ENCODE measurements at places on chromosomes 3 and 15.

DNA sequence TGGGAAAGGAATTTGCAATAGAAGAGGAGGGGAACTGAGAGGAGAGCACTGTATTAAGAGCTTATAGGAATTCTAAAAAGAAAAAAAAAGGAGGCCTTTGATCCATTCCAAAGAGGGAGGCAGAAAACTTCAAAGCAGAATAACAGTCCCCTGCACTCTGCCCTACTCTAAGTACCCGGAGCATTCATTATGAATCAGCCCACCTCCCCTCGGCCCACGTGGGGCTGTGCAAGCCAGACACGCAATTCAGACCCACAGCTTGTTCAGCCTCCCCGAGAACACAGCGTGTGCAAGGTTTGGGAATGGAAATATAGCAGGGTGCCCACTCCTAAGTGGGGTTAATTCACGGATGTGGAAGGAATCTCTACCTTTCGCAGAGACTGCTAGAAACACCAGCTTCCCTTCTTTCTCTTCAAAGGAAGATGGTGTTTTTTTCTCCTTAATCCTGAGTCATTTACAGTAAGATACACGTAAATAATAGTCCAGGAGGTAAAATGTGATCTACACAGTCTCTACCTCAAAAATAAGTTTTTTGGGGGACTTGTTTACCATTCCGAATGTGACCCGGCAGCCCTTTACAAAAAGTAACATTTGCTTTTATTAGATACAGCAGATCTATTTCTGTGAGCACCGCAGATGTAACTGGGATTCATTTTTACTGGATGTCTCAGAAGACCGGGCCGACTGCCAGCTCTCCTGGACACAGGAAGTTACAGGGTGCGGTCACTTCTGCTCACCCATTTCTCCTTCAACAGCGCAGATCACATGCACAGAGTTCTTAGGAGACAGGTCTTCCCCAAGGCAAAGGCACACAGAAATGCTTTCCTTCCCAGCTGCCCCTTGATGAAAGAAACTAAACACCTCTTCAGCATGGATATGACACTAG, 768.5 kb upstream of the CFAP20DC start:
- no peak for DNase-seq

DNA sequence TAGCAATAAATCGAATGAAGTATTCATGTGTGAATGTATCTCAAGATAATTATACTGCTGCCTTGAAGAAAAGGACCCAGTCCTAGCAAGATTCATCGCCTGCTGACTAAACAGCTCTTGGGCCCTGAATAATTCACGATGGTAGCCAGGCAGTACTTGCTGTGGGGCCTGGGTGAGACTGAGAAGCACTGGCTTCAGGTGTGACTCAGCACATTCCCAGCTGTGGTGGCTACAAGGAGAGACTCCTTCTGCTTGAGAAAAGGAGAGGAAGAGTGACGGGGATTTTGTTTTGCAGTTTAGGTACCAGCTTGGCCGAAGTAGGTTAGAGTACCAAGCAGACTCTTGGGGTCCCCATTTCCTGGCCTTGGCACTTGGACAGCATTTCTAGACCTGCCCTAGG, 47.6 kb upstream of the CD200R1L start:
- no peak for DNase-seq

- DNase-seq, result no peak
Measured at GRCh38 chr3:129052675-129053074, 7.9 kb upstream of the GP9 start.

DNA sequence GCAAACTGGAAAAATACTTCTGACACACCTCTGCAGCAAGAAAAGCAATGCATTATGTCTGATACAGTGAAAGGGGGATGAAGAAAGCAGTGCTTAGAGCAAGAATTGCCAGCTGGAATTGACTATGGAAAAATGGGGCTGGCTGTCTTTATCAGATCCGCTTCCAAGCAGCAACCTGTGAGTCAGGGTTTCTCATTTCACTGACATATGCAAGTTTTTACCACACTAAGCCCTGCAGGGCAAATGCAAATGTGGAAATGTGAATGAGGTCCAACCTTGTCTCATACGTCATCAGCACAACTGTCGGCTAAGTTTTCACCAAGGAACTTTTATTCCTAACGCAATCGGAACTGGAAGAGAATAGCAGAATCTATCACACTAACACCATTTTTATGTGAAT, 172.5 kb upstream of the GADL1 start:
- no peak for DNase-seq

GRCh38 chr3:111692593-111693552, 97.7 kb upstream of the ZBED2 start:
- no peak for DNase-seq

DNA sequence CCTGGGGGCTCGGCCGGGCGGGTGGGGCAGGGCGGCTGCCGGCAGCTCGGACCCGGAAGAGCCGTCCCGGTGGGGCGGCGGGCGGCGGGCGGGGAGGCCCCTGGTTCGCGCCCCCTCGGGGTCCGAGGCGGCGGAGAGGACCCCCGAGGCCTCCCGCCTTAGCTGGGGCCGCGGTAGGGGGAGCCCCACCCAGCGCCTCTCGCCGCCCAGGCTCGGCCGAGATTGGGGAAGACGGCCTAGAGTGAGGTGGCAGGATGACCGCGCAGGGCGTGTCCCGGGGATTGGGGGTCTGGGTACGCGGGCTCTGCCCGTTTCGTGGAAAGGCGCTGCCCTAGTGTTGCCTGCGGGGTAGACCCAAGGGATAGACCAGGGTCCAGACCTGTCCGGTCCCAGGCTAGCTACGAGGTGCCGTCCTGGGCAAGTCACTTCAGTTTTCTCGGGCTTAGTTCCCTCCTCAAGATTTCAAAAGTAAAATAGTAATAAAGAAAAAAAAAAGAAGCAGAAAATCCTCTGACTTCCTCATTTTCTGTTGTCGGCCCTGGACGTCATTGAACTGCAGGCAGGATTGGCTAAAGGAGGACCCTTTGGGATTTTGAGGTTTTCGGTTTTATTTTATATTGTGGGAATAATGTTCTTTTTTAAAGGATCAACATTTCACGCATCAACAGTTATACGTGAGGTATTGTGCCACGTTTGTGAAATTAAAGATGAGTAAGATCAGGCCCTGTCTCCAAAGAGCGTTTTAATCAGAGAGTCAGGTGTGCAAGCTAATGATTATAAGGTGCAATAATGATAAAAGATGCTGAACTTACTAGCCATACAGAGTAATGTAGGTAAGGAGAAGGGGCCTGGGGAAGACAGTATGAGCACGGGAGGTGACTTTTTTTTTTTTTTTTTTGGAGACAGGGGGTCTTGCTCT, 679 bp downstream of the IQGAP1 start:
- no peak for DNase-seq

GRCh38 chr15:77412972-77413698, 6.8 kb downstream of the PEAK1 start:
- no peak for DNase-seq

DNA sequence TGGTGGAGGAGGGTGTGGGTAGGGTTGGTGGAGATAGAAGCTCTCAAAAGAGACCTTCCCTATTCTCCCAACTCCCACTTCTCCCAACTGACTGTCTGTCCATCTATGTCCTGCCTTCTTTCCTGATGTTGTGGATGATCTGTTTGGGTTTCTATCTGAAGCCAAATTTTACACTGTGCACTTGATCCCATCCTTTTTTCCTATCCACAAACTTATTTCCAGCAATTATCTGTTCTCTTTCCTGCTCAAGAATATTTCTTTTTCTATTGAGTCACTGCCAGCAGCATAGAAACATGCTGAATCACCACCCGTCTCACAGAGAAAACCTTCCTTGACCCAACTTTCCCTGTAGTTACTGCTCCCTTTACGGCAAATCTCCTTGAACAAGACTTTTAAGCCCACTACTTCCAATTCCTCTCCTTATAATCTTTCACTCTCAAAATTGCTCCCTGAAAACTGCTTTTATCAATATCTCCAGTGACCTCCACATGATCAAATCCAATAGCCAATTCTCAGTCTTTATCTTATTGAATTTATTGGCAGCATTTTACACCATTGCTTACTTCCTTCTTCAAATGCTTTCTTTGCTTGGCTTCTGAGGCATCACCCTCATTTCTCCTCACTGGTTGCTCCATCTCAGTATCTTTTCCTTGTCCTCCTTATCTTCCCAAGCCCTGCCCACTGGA, 141.2 kb upstream of the SLC7A14 start:
- no peak for DNase-seq

- no peak for DNase-seq
Measured at GRCh38 chr15:79523266-79523665, 91.1 kb downstream of the MINAR1 start.

- DNase-seq, result no peak
Measured at GRCh38 chr3:32359766-32360492, 31.7 kb upstream of the CMTM7 start.

GRCh38 chr3:158953131-158953530, 151.3 kb downstream of the MFSD1 start:
- DNase-seq, result no peak

DNA sequence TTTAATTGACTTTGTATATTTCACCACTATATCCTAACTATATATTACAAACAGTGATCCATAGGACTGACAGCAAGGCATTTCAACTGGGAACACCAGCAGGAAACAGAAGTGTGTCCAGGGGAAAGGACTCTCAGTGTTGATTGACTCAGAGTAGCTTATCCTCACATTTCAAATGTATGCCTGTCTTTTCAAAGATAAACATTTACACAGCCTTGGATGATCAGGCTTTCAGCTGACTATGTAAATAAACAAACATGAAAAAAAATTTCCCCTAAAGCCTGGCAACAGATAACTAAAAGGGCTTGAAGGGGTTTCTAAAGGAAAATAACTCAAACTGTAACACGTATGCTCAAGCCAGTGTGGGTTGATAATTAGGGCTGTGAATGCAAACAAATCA, 321.8 kb downstream of the TBC1D5 start:
- no peak for DNase-seq

DNA sequence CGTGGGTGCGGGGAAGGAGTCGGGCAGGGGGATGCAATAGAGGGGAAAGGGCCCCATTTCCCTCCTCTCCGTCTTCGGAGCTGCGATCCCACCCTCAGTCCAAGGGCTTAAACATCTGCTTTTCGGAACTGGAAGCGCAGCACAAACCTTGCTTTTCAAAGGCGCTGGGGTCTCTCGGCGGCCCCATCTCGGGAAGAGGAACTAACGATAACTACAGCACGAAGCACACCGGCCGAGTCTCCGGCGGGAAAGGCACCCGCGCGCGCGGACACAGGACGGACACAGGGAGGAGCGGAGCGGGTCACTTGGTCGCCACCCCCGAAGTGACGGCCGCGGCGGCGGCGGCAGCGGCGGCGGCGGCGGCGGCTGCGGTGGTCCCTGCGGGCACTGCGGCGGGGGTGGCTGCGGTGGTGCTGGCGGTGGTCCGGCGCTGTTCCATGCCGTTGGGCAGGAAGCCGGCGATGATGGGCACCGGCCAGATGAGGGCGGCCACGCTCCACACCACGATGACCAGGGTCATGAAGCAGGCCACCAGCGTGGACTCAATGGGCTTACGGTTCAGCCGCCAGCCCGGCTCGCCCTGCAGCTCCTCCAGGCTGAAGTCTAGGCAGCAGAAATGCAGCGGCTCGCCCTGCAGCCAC, 1.1 kb downstream of the TMEM158 start:
- peak; percentile 23 for DNase-seq

DNA sequence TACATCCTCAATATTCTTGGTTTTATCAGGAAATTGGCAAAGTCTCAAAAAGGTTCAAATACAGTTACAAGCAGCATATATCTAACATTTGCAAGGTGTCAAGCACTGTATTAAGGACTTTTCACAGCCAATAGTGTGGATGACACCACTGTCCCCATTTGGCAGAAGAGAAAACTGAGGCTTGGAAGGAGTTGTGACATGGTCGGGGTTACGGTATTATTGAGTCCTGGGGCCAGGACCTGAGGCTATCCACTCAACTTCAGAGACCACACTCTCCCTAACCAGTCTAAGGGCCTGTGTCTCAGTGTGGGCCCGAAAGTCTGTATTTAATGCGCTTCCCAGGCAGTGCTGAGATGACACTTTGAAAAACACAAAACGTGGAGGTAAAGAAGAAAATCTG, 99.1 kb downstream of the FOXP1 start:
- no peak for DNase-seq

DNA sequence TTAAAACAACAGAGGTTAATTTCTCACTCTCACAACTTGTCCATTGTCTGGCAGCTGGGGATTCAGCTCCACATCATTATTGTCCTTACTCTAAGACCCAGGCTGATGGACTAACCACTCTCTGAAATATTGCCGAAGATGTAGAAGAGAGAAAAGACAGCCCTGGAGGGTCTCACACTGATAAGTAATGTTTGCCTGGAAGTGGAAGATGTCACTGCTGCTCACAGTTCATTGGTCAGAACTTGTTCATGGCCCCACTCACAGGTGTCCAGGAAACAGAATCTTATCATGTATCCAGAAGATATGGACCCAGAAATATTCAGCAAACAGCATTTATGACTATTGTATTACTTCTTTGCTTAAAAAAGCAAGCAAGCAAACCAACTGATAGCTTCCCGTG, 62.2 kb upstream of the LPP start:
- no peak for DNase-seq

- DNase-seq, result no peak
Measured at GRCh38 chr3:100024520-100025303, 89.6 kb downstream of the FILIP1L start.

DNA sequence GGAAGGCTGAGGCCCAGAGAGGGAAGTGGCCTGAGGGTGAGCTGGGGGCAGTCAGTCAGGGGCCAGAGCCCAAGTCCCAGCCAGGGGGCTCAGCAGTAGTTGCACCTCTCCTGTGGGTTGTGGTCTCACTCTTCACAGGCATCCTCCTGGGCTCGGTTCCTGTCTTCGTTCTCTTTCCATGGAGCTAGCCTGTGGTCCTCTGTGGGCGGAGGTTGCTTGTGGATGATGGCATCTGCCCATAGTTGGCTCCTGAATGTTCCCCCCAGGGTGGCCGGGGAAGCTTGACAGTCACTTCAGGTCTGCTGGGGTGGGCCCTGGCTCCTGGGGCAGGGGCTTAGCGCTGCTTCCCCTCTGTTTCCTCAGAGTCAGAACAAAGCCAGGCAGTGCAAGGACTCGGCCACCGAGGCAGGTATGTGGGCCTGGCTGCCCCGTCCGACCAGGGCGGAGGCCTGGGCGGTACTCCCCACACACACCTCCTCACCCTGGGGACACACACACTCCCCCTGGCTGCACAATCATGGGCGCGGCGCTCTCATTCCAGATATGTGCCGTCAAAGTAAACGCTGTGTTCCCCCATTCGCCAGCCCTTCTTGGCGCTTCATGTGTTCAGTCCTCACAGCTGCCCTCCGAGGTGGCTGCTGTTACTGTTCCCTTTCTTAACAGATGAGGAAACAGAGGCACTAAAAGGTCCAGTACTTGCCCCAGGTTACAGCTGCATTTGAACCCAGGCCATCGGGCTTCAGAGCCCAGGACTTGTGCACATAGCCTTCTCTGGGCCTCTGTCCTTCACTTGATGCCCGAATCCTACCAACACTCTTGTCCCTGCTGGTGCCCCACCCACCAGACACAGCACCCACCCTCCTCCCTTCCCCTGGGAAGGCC, 34.5 kb downstream of the PSTPIP1 start:
- no peak for DNase-seq

DNA sequence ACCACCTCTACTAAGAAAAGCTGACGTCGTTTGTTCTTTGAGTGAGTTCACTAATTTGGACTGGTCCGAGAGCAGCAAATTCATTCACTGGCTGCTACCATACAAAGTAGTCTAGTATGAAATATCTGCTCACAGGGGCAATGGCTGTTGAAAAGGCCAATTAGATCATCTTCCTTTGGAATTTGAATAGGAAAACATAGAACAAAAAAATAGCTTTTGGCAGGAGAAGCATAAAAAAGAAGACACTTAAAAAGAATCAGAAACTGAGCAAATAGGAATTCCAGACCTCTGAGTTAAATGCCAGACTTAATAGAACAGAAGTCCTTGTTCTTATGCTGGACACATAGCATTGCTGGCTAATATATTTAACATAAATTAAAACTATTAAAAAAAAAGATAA, 159.3 kb downstream of the IL1RAP start:
- DNase-seq, result no peak

- DNase-seq, result no peak
Measured at GRCh38 chr3:111802163-111802625, 56.9 kb upstream of the PHLDB2 start.

All from NCI-H510A (cell line).